ENCODE measurements at places on chromosomes 2 and 18.

GRCh38 chr2:50754514-50754913 is 277.4 kb downstream of the NRXN1 start:
- DNase-seq, result no peak

DNA sequence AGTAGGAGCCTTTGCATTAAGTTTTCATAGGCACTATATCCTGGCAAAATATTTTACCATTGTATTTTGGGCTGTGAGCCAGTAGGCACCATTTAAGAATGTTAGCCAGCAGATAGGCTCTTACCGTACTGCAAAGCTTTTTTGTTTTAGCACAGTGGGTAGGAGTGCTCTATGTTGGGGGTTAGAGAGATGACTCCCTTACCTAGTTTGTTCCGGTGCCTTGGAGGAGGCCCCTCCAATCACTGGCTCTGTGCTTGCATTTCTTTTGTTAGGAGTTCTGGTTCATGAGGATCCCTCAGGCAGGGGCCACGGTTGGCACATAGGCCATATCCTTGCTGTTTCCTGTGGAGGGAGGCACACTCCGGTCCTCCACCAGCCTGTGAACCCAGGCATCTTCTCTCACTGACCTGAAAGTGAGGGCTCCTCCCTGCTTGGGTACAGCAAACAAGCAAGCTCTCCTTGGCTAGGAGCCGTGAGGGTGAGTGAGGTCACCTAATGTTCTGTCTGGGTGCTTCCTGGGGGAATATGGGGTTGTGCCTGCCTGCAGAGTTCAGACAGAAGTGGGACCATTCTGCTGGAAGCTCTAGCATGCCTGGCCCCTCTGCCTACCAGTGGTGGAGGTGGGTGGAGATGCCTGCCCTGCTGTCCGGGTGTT is 29.8 kb downstream of the LTBP1 start:
- no peak for DNase-seq

DNA sequence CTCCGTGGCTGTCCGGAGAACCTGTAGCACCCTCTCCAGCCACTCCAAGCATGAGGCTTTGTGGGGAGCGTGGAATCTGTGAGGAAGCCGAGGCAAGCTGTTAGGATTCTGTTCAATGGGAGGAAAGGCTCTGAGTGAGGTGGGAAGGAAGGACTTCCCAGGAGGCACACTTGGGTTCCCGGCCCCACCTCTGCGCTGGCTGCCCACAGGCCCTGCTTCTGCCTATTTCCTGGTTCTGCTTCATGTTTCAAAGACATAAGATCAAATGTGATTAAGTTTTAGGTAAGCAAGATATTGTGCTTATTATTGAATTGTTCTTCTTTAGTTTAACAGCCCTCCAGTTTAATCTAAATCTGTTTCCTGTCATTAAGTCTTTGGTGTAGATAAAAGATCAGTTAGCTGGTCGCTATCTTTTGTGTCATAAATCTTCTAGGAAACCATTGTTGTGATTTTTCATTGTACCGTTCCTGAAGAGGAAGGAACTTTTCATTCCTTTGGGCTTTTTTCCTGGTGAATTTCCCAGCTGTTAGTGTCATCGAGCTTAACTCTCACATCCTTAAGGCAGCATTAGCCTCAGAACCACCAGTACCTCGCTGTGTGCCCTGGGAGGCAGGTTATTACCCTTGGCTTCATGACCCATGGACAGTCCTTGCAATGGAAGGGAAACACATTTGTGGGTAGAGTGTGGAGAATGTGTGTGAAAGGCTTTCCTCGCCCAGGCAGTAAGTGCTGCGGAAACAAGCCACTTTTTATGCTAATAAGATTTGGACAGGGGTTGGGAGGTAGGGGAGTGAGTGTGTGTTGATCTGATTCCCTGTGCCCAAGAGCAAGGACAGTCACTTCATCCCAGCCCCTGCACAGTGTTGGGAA is 61.9 kb upstream of the ALPP start:
- DNase-seq, result no peak

DNA sequence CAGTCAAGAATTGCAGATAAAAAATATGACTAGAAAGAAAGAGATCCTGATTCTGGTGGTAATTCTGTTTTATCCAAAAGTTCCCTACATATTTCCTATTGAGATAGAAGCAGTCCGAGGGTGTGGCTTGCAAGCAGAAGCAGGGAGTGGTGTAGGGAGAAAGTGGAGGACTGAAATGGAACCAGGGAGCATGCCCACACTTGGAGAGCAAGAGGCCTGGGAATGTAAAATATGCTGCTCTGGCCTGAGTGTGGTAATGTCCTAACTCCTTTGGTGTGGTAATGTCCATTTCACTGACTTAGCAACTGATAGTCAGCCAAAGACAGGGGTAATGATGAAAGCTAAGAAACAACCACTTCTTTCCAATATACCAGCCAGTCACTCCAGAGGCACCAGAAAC is 30.1 kb upstream of the FMNL2 start:
- no peak for DNase-seq

- DNase-seq, result no peak
These were observed 201.3 kb upstream of the CXCR4 start for GRCh38 chr2:136319237-136319636.

DNA sequence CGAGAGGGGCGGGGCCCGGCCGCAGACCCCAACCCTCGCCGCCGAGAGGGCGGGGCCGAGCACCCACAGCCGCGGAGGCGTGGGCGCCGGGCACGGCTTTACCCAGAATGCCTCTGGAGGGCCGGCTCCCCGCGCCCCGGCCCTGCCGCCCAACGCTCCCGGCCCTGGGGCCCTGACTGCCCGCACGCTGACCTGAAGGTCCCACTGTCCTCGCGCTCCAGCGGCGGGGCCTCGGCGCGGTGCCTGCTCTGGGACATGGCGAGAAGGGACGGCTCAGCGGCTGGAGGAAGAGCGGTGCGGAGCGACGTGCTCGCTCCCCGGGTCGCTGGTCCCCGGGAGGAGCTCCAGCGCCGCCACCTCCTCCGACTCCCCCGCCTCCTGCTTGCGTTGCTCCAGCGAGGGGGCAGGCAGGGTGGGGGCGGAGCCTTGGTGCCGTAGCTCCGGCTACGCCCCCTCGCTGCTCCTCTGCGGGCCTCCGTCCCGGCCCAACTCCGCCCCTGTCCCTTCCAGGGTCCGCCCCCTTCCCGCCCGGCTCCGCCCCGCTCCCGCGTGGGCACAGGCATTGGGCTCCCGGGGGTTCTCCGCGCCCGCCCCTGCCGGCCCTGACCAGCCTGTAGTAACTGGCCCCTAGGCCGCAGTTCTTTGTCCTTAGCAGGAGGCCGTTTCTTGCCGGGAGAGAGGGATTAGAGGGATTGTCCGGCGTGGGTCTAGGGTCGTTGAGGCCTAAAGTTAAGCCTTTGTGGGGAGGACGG is at the start of the genes PJVK and PRKRA:
Gene PJVK (plus strand): TSS at position 605 of the 752 bp plus-strand sequence. CDS start 2,032 bp downstream, outside the sequence.
Gene PRKRA (minus strand): TSS at position 402 of the 752 bp plus-strand sequence. CDS start 145 bp downstream, at position 257.
- DNase-seq, result peak; percentile 91

DNA sequence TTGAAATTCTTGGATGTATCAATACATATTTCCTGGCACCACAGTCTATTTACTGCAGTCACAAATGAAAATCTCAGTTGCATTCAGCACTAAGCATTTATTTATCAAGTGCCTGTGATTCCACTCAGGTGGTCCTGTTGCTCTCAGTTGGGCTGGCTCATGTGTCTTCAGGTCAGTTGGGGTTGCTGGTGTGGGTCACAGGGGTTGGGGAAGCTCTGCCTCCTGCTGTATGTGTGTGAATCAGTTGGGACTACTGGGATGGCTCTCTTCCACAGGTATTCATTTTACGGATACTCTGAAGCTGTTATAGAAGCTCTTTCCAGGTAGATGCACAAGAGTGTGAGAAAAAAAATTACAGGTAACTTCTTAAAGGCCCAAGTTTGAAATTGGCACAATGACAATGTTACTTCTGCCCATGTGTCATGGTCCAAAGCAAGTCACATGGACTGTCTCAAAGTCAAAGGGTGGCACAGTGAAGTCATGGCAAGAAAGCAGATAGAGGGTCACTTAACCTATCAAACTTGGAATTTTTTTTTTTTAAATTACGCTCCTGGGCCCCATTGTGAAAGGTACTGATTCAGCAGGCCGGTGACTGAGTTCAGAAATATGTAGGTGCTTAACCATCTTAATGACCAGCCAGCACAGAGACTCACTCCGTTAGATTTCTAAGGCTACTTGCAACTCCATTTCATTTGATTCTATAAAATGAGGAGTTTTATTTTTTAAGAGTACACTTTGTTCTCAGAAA is 249.2 kb upstream of the GCFC2 start:
- no peak for DNase-seq

GRCh38 chr2:241841181-241842066 is 17.3 kb downstream of the PDCD1 start:
- DNase-seq, result no peak

- DNase-seq, result no peak
These were observed 12.1 kb downstream of the PLEKHH2 start for GRCh38 chr2:43648994-43649701.

DNA sequence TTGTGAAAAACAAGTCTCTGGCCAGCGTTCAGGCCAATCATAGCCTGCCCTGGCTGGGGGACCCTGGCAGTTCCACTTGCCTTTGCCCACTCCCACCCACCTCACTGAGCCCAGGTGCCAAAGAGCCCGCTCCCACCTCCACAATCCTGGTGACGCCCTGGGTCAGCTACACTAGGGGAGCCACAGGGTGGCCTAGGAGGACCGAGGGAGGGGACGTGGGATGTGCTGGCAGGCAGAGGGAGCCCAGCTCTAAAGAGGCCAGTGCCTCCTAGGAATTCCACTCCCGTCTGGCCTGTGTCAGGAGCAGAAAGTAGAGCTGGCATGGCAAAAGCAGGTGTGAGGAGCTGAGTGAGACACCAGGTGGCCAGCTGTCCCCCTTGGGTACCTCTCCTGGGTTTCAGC is 49.3 kb downstream of the TNS1 start:
- DNase-seq, result no peak

GRCh38 chr2:127582863-127583861 is 47.7 kb downstream of the MYO7B start:
- no peak for DNase-seq

GRCh38 chr2:156199588-156199987 is 132.9 kb downstream of the NR4A2 start:
- no peak for DNase-seq

DNA sequence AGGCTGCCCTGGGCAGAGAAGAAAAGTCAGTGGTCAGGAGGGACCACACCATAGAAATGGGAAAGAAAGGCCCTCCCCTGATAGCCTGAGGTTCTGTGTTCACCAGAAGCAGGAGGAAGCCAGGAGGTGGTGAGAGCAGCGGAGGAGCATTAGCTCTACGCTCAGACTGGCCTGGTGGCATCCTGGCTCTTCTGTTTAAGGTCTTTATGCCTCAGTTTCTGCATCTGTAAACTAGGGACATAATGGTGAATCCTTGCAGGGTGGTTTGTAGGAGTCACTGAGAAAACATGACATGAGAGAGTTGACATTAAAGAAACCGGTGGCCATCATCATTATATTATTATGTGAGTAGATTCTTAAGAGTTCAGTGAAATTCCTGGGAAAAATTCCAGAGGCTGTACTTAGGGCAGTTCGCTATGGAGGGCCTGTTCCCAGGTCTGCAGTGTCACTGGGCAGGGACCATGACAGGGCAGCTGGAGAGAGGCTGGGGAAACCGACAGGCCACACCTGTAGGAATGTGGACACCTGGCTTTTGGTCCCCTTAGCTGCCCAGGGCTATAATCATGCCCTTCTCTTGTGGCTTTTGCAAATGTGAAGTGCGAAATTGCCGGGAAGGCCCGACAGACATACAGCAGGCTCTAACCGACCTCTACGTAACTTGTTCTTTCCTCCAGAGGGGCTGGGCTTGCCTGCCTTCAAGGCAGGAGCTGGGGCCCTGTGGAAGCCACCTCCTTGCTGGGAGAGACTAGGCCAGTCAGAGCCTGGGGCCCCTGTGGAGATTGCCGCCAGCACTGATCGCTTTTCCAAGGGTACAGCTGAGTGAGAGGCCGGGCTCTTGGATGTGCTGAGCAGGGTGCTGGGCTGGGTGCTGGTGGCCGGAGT is 31.0 kb downstream of the GLI2 start:
- no peak for DNase-seq

DNA sequence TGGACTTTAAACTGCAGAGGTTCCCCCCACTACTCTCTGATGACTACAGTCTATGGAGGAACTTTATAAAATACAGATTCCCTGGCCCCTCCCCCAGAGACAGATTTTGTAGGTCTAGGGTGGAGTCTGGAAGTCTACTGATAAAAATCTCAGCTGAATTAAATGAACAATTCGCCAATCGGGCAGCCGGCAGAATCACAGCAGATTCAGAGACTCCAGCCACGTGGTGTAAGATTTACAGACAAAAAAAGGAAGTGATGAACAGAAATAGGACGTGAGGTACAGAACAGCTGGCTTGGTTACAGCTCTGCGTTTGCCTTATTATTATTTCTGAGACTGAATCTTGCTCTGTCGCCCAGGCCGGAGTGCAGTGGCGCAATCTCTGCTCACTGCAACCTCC is 21.4 kb upstream of the MTA3 start:
- DNase-seq, result no peak

DNA sequence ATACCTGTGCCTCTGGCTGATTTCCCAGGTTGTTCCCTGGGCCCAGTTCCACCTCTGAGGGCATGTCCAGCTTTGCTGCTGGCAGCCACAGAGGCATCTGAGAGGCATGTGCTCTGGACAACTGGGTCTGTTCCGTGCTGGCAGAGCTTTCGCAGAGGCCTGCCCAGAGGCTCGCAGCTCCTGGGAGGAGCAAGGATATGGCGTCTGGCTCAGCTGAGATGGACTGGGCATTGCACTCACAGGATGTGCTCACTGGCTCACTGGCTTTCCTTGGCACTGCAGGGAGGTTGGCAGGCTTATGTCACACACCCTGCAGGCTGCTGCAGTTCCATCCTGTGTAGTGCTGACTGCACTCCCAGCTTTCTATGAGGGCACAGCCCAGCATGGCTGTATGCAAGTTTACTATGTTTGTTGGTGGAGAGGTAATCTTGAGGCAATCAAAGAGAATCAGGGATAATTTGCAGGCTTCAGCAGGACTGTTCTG is 172.3 kb downstream of the PRKCE start:
- no peak for DNase-seq

- no peak for DNase-seq
These were observed 9.0 kb downstream of the SERTAD2 start for GRCh38 chr2:64644458-64645382.

DNA sequence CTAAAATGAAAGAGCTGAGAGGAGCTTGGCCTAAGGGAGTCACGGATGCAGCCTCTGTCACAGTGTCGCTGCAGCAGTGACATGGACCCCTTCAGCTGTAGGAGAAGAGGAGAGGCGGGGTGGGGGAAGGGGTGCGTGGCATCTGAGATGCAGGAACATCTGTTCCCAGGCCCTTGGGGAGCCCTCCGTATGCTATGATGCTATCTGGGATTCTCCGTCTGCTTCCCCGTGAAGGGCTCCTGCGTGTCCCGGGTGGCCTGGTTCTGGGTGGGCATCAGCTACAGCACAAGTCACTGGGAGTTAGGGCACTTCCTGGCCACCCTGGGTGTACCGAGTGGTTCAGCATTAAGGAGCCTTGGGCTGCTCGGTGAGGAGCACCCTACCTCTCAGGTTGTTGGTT is 35.6 kb upstream of the B3GNT7 start:
- no peak for DNase-seq
